Dermis microvascular lymphatic vessel endothelial cell (primary cell): ENCODE measurements at places on chromosomes 12 and 14. TPM values are rescaled to one million over a fixed set of nuclear protein-coding genes. Genes with fewer than 3 reads are reported as not detected.

KRT72 gene
- total RNA-seq = not detected in 2 replicates

NTS gene
- total RNA-seq = 0.26 and 0.89 TPM in 2 replicates

CLEC2D gene
- 0.64 and 0.89 TPM in 2 replicates for total RNA-seq

LHX5 gene
- total RNA-seq = not detected in 2 replicates

RPL41 gene
- total RNA-seq = 2,319 and 2,425 TPM in 2 replicates

CCDC184 gene
- total RNA-seq = under 0.01 TPM in 1 of 2 replicates, not detected in the other

KRT2 gene
- not detected in 2 replicates for total RNA-seq

ASPG gene
- not detected in 2 replicates for total RNA-seq

NEUROD4 gene
- not detected in 2 replicates for total RNA-seq

IL31 gene
- not detected in 2 replicates for total RNA-seq

TXNDC16 gene
- 2.8 and 3.4 TPM in 2 replicates for total RNA-seq

CMKLR1 gene
- total RNA-seq = under 0.01 and 0.13 TPM in 2 replicates

TCL1B gene
- not detected in 2 replicates for total RNA-seq

GLI1 gene
- under 0.01 TPM in 1 of 2 replicates, not detected in the other for total RNA-seq

CYP27B1 gene
- total RNA-seq = 0.13 and 0.39 TPM in 2 replicates

KLRC3 gene
- total RNA-seq = not detected in 2 replicates

CCDC38 gene
- not detected in 2 replicates for total RNA-seq

CCDC60 gene
- total RNA-seq = not detected in 2 replicates
